NCI-H524 (cell line): ENCODE measurements at places on chromosomes 5 and 9.

DNA sequence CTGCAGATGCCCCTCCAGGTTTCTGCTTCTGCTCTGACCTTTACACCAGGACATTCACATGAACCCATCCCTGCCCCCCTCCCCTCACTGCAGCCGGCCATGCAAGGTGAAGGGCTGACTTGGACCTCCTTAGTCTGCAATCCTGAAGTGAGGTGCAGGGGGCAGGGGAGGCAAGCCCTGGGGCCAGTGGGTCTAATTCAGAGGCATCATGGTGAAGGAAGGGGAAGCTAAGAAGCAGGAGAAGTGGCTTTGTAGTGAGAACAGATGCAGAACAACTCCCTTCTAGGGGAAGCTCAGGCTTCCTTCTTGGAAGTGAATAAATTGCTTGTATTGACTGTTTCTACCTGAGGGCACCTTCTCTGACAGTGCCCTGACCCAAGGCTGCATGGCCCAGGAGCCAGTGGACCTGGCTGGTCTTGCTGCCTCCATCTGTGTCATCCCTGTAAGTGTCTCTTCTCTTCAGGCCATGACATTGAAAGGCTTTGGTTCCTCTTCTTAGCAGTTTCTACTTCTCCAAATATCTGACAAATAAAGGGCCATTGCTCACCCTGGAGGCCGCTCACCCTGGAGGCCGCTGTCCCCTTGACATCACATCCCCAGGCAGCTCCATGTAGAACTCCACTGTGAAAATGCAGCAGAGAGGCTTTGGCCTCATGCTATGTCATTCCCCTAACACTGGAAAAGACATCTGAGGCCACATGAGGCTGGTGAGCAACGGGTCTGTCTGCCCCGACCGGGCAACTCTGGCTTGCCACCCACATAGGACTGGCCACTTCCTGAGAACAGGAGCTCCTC lies 55.3 kb downstream of the GADD45G start:
- no peak for DNase-seq

GRCh38 chr5:33978306-33978705 lies 6.2 kb downstream of the SLC45A2 start:
- no peak for DNase-seq

- DNase-seq: no peak
These were observed 118.9 kb downstream of the NR6A1 start for GRCh38 chr9:124652203-124652602.

- no peak for DNase-seq
These were observed 278.4 kb upstream of the IRX1 start for GRCh38 chr5:3317051-3317795.

- DNase-seq: no peak
These were observed 47.1 kb upstream of the MATR3 start for GRCh38 chr5:139246394-139246793.

- DNase-seq: no peak
These were observed 108.5 kb downstream of the FEM1C start for GRCh38 chr5:115435778-115436712.

DNA sequence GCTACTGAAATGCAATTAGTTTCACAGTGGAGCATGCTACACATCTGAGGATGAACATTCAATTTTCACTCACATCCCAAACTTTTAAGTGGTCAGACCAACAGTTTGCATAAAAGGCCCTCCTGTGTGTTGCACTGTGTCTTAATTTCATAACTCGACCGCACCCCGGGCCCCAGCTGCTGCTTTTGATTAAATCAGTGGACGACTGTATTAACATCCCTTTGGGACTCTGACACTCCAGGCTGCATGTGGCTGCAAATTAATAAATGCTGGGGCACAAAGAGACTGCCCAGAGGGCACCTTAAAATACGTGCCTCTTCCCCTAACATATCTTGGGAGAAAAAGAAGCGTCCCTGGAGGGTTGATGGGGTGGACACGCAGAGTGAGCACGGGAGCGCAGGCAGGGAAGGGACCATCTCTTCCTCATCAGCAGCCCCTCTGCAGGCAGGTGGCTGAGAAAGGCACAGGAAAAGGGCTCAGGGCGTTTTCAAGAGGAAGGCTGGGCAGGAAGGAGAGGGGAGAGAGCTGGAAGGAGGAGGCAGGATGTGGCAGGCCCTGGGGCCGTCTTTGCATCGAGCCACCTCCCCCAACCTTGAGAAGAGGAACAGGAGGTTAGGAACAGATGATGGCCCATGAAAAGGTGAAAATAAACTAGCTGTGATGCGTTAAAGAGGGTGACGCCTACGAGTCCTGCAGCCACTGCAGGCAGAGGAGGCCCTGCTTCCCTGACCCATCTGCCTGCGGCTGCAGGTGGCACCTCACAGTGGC lies 18.6 kb downstream of the MED10 start:
- DNase-seq: no peak

- DNase-seq: no peak
These were observed 4.3 kb downstream of the SPINK4 start for GRCh38 chr9:33244137-33244784.

DNA sequence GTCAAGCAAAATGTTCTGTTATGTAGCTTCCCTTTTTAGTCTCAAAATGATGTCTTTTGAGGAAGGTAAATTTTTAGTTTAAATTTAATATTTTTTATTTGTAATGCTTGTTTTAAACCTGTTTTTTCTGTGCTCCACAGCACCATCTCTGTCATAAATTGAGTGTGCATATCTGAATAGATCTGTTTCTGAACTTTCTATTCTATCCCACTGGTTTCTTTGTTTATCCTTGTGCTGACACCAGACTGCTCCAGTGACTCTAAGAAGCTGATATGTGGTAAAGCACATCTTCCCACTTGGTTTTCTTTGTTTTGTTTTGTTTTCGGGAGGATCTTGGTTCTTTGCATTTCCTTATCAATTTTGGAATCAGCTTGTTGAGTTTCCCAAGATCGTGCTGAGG lies 7.1 kb upstream of the RNF145 start:
- no peak for DNase-seq

DNA sequence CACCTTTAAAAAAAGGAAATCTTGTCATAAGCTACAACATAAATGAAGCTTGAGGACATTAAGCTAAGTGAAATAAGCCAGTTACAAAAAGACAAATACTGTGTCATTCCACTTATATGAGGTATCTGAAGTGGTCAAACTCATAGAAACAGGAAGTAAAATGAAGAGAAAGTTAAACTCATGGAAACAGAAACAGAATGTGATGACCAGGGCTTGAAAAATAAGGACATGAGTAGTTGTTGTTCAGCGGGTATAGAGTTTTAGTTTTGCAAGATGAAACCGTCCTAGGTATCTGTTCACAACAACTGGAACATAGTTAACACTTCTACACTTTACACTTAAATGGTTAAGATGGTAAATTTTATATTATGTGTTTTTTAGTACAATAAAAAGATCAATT lies 47.8 kb upstream of the SLC1A3 start:
- DNase-seq: no peak

DNA sequence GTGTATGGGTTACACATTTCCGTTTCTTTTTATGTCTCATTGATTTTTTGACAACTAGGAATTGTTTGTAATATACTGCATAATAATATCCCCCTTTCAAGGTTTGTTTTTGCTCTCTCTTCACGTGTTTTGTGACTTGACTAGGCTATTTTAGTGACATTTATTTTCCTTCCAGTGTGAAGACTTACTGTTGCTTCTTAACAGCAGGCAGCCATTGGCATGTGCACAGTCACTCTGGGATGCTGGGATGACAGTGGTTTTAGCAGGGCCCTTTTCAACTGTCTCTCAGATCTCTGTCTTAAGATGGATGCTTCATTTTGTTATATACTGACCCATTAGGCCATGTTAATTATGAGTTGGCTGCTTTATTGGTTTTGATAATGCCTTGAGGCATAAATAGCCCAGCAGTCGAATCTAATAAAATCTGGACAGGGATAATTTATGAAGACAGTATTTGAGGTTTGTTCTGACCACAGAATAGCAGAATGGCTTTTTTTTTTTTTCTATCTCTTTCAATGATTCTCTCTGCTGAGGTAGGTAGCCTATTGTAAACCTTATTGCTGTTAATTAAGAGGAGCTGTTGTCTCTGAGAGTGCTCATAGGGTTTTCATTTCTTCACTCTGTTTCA lies 536.0 kb downstream of the GABRG2 start:
- no peak for DNase-seq

GRCh38 chr5:122180863-122181548 lies 51.7 kb downstream of the ZNF474 start:
- DNase-seq: no peak

DNA sequence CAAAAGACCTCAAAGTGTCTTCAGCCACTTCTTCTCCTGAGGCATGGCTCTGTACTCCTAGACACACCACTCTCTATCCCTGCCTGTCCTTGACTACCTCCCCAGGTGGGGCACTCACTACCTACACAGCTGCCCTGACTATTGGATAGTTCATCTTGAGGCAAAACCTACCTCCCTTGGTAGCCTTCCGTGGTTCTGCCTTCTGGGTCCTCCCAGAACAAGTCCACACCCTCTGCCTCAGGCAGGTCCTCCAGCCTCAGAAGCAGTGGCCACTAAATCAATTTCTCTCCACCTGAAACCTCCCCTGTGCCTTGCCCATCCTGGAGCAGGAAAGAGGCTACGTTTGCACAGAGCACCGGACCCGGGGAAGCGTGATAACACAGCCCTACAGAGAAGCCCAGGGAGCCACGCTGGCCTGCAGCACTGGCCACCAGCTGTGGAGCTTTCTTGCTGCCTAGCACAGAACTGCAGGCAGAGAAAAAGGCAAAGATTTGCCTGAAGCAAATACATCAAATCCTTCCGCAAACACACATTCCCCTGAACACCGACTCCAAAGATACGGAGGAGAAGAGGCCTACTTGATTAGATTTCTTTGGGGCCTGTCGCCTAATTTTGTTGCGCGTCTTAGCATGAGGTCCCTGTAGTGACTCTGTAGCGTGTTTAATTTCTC lies 141.8 kb downstream of the C9orf50 start:
- no peak for DNase-seq

GRCh38 chr5:155046591-155046990 lies 33.0 kb downstream of the KIF4B start:
- no peak for DNase-seq

GRCh38 chr5:159420940-159421339 lies 90.7 kb upstream of the IL12B start:
- no peak for DNase-seq

DNA sequence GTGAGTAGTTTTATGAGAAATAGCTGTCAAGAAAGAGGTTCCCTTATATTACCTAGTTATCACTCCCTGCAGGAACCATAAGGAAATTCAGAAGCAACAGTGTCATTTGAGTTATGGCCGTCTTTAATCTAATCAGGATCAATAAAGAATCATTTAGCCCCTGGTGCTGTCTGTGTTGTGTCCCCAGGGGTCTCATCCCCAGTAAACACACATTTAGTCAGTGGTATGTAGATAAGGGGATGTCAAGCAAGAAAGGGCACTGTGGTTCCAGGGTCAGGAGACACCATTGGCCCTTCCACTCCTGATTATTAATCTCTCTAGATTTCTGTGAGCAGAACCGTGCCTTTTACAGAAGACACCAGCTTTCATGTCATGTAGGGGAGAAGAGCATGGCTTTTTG lies 158.0 kb upstream of the SEMA6A start:
- DNase-seq: no peak
